ENCODE measurements at places on chromosomes 16 and 17.

- DNase-seq = peak; percentile 73
Observed at GRCh38 chr17:47203984-47204721, 5.0 kb upstream of the MYL4 start.

GRCh38 chr17:6480303-6480675, 36.0 kb downstream of the PIMREG start:
- DNase-seq = no peak

DNA sequence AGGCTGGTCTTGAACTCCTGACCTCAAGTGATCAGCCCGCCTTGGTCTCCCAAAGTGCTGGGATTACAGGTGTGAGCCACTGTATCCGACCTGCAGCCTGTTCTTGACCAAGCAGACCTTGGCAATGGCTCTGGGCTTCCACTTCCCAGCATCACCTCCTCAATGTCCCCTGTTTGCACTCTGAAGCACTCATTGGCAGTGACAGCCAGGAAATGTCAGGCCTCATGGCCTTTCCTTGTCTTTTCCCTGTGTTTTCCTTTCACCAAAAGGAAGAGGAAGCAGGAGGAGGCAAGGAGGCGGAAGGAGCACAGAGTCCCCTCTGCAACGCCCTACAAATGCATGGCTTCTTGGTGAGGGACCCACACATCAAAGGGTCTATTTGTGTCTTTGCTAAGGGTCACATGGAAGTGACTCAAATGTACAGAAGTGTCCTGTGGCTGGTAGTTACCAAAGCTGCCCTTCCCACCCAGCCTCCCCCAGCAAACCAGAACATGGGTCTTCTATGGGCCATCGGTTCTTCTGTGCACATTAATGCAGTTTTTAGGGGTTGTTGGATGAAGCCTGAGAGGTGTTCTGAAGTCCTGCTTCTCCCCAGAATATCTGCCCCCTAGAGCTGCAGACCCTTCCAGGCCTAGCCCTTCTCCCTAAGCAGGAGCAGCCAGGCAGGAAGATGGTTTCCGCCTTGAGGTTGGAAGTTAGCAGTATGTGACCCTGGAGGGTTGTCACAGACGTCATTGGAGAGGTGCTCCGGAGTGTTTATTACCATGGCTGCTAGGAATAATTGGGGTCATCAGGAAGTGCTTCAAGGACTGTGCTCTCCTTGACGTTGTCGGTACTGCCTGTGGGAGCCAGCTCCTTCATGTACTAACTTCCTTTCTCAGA, 60.8 kb downstream of the WIPI1 start:
- no peak for DNase-seq

DNA sequence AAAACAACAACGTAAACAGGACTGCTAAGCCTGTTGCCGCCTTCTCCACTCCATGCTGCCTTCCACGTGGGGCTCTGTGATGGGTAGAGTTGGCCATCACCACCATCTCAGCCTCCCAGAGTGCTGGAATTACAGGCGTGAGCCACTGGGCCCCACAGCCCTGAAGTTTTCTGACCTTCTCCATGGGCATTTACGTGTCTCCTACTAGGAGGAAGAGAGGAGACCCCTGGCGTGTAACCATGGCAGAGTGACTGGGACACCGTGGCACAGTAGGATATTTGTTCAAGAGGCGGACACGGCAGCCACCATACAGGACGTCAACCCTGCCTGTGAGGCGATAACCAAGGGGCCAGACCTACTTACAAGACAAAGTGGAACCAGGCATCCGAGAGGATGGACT, 31.1 kb downstream of the TRPV3 start:
- DNase-seq = no peak

- no peak for DNase-seq
Observed at GRCh38 chr17:82664276-82664575, 16.0 kb upstream of the WDR45B start.

- no peak for DNase-seq
Observed at GRCh38 chr17:32551186-32551955, 64.6 kb downstream of the CDK5R1 start.

- DNase-seq = no peak
Observed at GRCh38 chr17:70767102-70767701, 597.9 kb downstream of the KCNJ2 start.

DNA sequence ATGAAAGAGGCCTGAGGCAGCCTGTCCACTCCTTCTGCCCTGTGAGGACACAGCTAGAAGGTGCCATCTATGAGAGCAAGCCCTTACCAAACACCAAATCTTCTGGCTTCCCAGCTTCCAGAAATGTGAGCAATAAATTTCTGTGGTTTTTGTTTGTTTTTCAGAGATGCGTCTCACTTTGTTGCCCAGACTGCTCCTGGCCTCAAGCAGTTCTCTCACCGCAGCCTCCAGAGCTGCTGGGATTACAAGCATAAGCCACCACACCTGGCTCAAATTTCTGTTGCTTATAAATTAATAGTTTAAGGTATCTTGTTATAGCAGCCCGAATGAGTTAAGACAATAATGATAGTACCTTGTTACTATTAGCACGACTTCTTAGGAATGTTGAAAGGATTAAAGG, 12.5 kb upstream of the SLC16A11 start:
- no peak for DNase-seq

DNA sequence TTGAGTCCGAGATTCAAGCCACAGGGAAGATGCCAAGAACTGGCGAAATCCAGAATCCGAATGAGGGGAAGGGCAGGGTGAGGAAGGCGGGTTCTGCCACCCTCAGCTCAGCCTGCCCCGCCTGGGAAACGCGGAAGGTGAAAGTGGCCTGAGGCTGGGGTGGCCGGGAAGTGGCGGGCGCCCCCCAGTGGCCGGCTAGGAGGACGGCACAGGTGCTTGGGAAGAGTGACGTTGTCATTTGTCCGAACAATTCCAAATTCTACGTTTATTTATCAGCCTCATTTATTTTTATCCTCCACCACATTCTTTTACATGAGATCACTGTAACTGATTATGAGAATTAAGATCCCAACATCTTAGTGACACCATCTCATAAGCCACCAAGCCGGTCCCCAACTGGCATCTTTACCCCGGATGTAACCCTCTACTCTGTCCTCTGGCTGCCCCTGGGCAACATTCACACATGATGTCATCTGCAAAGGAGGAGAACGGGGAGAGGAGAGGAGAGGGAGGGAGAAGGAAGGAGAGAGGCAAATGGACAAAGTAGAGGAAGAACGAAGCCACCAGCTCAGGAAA, 21.3 kb downstream of the SRCIN1 start:
- DNase-seq = peak; percentile 77

- no peak for DNase-seq
Observed at GRCh38 chr17:1565877-1566276, 3.3 kb upstream of the PITPNA start.

DNA sequence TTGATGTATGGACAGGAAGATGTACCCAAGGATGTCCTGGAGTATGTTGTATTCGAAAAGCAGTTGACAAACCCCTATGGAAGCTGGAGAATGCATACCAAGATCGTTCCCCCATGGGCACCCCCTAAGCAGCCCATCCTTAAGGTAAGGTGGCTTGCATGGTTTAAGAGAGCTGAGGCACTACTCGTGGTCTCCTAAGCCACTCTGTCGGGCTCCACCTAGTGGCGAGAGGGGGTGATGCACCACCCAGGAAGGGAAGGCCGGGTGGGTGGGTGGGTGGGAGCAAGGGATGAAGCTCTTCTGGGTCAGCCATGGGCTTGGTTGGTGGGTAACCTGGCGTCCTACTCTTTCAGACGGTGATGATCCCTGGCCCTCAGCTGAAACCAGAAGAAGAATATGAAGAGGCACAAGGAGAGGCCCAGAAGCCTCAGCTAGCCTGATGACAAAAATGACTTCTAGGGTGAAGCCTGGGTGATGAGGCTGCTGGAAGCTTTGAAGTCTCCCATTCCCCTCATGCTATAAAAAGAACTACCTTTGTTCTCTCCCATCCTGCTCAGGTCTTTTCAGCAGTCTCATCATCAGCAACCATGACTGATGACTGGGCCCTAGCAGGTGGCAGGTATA, 21.5 kb downstream of the GPR179 start:
- DNase-seq = peak; percentile 88

GRCh38 chr16:83336603-83337002, 471.2 kb upstream of the HSBP1 start:
- no peak for DNase-seq

DNA sequence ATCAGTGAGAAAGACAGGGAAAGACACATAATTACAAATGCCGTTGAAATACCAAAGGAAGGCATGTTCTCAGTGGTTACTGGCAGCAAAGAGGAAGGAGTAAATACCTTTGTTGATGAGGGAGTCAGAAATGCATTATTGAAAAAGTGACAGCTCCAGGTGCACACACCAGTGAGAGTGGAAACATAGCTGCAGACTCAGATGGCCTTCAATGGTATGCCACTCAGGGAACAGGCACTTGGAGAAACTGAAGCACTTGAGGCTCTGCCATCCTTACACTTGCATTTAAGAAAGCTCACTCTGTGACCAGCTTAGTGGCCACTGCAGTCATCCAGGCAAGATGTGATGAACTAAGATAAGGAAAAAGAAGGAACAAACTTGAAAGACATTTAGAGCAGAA, 29.9 kb downstream of the NOG start:
- no peak for DNase-seq

DNA sequence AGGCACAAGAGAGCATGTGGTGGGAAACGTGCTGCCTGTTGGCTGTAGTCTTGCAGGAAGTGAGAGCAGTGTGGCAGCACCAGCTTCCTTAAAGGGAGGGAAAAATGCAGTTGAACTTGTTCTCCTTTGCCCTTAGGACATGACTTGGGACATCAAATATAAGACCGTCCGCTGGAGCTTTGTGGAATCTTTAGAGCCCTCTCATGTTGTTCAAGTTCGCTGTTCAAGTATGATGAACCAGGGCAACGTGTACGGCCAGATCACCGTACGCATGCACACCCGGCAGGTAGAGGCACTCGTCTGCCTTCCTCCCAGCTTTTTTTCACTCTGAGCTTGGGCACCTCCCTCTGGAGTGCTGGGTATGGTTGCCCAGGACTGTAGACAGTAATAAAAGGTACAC, 23.3 kb downstream of the GPR179 start:
- no peak for DNase-seq

GRCh38 chr16:88461331-88462269, 8.5 kb downstream of the ZFPM1 start:
- no peak for DNase-seq

DNA sequence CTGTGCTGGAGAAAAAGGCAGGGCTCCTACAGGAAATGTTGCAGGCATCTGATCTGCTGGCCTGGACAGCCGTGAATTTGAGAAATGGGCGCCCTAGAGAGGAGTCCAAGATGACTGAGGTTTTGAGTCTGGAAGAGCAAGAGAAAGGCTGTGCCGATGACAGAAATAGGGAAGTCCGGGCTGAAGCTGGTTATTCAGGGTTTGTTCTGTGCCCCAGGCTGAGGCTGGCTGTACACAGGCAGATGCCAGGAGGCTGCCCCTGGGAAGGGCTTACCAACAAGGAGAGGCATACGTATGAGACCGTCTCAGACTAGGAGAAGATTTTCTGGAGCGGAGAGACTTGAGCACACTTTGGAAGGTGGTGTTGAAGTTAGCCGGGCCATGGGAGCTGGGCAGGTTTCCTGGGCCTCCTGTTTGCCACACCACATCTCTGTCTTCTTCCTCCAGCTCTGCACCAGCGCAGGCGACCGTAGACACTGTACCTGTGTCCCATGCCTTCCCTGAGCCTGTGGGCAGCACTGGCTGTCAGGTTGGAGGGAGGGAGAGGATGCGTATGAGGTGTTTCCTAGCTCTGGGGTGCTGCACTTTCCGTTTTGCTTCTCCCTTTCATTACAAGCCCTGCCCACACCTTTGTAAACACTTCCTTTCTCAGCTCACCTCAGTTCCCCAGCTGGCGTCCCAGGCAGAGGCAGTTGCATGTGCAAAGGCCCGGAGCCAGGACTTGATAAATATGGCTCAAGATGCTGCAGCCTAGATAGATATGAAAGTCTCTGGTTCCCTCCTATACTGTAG, 80.8 kb downstream of the SPECC1 start:
- DNase-seq = no peak

DNA sequence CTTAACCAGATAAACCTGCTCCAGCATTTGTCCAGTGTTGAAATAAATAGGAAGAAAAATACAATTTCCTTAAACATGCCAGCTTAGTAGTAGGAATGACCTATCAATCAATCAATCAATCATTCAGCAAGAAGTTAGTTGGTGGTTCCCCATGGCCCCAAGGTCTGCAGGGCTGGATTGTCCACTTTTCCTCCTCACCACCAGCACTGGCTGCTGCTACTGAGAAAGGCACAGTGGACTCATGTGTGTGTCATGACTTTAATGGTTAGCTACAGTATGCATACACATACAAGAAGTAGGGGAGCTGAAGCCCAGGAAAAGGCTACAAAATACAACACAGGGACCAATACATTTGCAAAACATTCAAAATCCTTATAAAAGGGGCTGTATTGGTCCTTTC, 4.4 kb downstream of the SETD6 start:
- no peak for DNase-seq

DNA sequence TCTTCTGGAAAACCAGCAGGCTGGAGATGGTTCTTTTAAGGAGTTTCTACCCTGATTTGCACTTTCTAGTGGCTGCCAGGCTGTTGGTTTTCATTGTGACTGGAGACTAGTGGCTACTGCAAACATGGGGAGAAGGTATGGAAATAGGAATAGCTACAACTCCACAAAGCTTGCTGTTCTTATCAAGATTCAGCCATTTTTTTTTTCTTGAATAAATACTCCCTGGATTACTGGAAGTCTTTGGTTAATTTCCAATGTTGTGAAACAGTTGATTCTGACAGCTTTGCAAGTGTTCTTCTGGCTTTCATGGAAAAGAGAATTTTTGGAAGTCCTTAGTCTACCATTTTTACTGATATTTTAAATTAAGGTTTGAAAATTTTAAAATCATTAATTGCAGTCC, 277.7 kb downstream of the HS3ST3A1 start:
- DNase-seq = no peak

DNA sequence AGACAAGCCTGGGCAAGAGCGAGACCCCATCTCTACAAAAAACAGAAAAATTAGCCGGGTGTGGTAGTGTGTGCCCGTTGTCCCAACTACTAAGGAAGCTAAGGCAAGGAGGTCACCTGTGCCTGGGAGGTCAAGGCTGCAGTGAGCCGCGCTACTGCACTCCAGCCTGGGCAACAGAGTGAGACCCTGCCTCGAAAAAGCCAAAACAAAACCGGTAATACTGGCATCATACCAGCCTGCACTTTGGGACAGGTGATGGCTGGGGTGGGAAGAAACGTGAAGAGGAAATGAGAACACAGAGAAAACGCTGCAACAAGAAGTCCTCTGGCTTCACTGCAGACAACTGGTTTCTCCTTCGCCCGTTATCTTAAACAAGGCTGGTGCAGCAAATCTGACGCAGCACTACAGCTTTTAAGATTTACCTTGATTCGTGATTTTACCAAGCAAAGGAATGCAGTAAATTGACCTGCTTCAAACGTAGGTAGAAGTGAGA, 725 bp upstream of the CASC3 start:
- DNase-seq = peak; percentile 34
